ENCODE measurements at places on chromosomes 1 and 21. TPM values are rescaled to one million over a fixed set of nuclear protein-coding genes. Genes with fewer than 3 reads are reported as not detected.

The BCAN gene
- not detected for total RNA-seq

The HAO2 gene
- total RNA-seq: 0.30 TPM

The NBPF3 gene
- total RNA-seq: 5.9 TPM

The MTX1 gene
- 36.5 TPM for total RNA-seq

The CASZ1 gene
- 52.9 TPM for total RNA-seq

DNA sequence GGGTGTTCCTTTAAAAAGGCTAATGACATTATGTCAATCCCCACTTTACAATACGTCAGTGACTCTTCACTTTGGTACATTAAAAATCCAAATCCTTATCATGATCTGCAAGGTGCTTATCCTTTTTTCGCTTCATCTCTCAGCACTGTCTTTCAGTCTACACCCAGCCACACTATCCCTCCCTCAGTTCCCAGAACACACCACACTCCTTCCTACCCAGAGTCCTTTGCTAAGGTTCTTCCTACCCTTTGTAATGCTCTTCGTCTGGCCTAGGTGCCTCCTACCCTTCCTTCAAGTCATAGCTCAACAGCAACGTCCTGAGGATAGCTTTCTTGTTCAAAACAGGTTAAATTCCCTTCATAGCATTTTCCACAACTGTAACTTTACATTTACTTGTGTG, 152.6 kb downstream of the RERE start:
- no peak for DNase-seq

- DNase-seq: no peak
These were observed 469 bp upstream of the S100A16 start for GRCh38 chr1:153613406-153613805.

DNA sequence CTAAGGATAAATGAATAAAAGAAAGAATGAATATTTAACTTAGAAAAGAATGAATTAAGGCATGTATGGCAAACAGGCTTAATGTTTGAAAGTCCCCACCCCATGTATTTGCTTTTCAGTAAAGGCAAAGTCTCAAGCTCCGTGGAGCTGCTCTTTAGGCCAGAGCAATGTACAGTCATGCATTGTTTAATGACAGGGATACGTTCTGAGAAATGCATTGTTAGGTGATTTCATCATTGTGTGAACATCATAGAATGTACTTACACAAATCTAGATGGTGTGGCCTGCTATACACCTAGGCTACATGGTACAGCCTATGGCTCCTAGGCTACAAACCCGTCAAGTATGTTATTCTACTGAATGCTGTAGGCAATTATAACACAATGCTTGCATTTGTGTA, 51.6 kb upstream of the SPATA6 start:
- DNase-seq: no peak

GRCh38 chr1:229344937-229345684, 2.3 kb upstream of the CCSAP start:
- DNase-seq: no peak

DNA sequence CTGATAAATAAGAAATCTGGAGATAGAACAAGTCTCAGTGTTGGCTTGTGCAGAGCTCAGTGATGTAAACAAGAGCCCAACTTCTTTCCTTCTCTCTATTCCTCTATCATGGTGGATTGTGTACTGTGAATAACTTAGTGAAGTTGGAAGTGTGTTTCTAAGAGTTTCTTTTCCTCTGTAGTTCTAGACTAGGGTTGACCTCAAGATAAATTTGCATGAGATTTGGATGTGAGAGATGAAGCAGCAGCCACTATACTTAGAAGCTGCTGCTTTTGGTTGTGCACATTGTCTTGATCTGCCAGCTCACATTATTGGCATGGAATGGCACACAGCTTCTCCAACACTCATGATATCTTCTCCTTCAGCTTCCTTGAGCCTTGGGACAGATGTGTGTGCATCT, 198.9 kb upstream of the ZP4 start:
- DNase-seq: no peak

DNA sequence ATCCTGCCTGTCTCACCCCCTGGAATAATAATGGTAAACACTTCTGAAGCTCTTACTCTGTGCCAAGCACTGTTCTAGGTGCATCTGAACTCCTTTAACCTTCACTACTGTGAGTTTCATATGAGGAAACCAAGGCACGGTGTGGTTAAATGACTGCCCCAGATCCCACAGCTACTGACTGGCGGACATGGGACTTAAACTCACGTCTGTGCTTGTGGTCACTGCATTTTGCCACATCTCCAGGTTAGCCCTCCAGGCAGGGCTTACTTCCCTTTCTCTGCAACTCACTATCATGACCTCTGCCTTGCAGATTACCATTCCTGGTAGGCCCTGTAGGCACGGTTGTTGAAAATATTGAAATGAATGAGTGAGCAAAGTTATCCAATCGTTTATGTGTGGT, 83.4 kb downstream of the ADSS2 start:
- DNase-seq: no peak

- DNase-seq: no peak
These were observed 82.9 kb upstream of the COL24A1 start for GRCh38 chr1:86239490-86239889.

DNA sequence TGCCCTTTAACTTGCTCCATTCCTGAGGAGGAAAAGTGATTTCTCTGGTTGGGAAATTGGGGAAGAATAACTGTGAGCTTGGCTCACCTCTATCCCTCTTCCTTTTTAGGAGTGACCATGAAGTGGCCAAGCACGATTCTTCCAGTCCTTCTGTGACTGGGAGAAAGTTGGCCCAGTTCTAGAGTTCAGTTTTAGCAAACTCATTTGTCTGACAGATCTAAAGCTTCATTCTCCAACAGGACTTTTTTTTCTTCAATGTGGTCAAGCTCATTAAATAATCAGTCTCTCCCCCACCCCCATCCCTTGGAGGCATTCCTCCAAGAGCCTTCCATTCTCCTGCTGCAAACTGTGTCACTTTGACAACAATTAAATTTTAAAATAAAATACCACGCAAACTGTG, 6.4 kb upstream of the AGL start:
- DNase-seq: no peak

- no peak for DNase-seq
These were observed 381.0 kb upstream of the VAMP3 start for GRCh38 chr1:7389906-7390603.

DNA sequence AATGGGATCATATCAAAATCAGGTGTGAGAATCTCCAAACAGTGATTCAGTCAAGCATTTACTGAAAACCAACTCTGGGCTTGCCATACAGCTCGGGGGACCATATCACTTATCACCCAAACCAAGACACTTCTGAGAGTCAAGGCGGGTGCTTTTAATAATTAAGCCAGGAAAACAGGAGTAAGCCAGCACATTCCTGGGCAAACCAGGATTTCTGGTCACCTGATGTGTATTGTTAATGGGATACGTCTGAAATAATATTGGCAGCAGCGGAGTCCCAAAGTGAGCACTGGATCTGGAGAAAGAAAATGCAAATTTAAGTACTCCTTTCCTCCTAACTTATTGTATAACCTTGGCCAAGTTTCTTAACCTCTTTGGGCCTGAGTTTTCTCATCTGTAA, 17.6 kb downstream of the OSCP1 start:
- no peak for DNase-seq

DNA sequence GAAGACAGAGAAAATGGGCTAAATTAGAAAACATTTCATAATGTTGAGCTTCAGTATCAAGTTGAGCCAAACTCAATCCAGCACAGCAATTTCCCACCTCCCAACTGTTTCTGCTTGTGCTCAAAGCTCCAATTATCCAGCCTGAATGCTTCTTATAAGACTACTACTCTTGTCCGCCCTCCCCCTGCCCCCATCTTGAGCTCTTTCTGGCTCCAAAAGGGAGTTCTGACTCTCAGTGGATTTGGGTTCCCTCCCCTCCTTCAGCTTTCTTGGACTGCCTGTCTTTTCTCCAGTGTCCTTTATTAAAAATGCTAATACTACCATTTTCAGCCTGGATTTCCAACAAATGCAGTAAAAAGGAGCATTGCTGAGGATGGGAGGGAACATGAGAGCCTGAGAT, 174.8 kb downstream of the ASTN1 start:
- no peak for DNase-seq

DNA sequence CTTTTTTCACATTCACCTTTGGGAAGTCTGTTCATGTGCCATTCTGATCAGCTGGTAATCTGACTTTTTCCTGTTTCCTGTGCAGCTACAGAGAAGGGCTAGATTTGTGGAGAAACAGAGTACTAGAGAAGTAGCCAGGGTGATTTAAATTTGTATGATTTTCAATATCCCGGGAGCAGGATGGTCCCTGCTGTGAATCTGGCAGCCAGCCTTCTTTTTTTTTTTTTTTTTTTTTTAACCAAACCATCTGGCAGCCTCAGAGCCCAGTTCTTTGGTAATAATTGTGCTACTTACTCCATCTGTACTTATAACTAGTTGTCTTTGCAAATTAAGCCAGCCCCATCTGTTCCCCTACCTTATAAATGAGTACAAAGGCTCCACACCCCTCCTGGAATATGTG, 248.6 kb upstream of the DEPDC1 start:
- DNase-seq: no peak

DNA sequence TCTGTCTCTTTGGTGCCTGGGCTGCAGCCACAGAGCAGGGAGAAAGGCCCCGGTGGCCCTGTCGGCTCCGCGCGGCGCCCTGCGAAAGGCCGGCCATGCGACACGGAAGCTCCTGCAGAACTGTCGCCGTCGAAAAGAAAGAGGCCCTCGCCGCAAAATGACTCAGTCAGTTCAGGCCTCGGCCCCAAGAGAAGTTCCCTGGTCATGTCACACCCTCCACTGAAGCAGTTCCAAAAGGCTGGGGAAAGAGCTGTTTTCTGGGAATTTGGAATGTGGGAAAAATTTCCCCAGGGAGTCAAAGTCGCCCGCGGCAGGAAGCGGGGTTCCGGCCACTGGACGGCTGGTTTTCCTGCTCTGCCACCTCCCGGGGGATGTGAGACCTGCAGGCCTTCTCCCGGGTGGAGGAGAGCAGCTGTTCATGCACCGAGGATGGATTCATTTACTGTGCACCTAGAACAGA, 115.8 kb upstream of the ZNF678 start:
- DNase-seq: peak; percentile 78

GRCh38 chr1:1624443-1625403, 7.2 kb upstream of the MMP23B start:
- no peak for DNase-seq

- DNase-seq: no peak
These were observed 1.1 kb downstream of the KRTAP10-12 start for GRCh38 chr21:44697811-44698734.

Measured in upper lobe of left lung (tissue), 6 donors.